AML-193 (cell line): ENCODE measurements at places on chromosomes 7 and 10.
A peak's percentile ranks its signal among the peaks of the same experiment; 100 is the strongest.

DNA sequence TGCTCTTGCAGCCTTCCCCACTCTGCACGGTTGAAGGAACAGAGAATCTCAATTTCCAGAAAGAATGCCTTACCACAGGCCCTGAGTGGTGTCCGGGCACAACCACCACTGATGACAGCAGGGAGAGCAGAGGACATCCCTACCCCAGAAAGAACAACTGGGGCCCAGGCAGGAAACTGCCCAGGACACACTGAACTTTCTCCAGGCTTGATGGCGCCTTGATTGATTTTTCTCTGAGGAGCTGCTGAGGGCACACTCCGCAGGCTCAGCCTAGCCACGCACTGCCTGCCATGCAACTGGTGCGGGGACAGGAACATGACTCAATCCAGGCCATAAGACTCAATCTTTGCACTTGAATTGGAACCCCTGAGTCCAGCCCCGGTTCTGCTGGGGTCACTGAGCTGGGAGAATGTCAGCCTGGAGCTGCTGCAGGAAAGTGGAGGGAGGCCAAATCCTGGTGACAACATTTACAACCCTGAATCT is 5.9 kb downstream of the AKR1B1 start:
- DNase-seq: no peak

DNA sequence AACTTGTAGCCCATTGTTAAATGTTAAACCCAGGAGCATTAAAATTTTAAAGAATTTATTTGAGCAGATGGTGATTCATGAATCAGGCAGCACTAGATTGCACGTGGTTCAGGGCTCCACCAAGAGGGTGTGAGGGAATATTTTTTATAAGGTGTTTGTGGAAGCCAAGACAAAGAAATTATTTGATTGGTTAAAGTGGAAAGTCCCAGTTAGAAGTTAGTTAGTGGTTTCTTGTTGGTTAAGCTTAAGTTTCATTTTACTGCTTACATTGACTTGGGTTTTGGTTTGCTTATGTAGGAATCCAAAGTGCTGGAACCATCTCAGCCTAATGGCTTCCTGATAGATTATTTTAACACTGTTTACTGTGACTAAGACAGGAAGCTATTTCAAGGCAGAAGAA is 906.2 kb downstream of the LRMDA start:
- DNase-seq: no peak

GRCh38 chr10:93379731-93380575 is 102.2 kb downstream of the MYOF start:
- no peak for DNase-seq

DNA sequence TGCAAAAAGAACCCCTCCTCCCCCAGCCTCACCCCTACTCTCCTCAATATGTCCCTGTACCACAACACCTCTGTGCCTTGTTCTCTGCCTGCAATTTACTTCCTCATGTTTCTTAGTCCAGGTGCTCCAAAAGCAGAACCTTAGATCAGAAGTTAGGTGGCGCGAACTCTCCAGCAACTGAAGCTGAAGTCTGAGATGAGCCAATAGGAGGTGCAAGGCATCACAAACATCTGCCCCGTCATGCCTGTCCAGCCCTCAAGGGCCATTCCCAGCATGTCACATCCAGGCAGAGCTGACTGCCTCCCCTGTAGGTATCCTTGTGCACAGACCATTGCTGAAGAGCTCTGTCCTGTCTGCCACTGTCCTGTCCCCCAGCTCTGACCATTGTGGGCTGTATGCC is 508.8 kb downstream of the GRID1 start:
- DNase-seq: no peak

DNA sequence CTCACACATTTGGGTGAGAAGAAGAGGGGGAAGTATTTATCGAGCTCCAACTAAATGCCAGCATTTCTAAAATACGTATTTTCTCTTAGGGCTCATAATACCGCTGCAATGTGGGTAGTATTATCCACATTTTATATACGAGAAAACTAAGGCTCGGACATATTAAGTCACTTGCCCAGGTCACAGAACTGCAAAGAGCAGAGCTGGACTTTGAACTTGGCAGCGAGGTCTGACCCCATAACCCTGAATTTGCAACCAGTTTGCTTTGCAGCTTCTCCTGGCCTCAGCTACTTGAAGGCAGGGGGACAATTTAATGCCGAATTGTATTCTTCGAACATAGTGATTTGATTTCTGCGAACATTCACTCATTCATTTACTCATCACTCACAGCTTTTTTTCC is 7.2 kb downstream of the ABLIM1 start:
- DNase-seq: no peak

DNA sequence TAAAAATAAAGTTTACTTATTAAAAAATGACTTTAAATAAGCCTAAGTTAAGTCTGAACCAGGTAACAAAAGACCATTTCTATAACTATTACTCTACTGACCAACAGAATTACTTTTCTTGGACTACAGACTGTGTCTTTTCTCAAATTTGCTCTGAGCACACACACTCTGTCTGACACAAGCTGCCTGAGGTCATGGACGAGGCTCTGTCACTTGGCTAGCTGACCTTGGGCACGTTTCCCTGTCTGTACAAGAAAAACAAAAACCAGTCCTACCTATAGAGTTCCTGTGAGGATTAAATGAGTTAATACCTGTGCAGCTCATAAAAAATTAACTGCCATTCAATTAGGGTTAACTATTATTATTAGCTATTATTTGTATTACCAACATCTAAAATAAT is 22.9 kb downstream of the ATE1 start:
- no peak for DNase-seq

GRCh38 chr10:127146661-127147060 is 49.7 kb downstream of the INSYN2A start:
- DNase-seq: no peak

- DNase-seq: no peak
These were observed 700.7 kb upstream of the FZD8 start for GRCh38 chr10:36342781-36343180.

DNA sequence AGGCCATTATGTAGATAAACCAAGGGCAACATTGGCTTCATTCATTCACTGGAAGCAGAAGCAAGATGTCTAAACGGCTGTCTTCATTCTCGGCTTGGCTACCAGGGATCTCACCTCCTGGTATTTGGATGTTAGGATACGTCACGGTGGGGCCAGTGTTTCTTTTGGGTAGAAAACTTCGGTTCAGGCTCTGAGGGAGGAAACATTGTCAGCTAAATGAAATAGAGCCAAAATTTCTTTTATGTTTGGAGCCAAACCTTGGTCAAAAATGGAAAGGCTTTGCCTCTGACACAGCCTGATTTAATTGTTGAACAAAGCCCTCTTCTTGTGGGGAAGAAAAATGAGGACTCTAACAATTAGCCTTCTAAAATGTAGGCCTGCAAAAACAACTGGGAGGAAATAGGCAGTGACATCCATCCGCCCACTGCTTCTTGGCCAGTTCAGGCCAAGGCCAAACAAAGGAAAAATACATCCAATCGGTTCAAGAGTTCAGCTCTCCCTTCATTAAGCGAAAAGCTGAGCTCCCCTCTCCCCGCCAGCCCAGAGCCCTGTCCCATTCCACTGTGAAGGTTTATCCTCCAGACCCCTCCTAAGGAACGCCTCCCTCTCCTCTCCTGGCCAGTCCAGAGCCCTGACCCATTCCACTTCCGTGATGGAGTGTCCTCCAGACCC is 44.4 kb downstream of the PFKFB3 start:
- no peak for DNase-seq

DNA sequence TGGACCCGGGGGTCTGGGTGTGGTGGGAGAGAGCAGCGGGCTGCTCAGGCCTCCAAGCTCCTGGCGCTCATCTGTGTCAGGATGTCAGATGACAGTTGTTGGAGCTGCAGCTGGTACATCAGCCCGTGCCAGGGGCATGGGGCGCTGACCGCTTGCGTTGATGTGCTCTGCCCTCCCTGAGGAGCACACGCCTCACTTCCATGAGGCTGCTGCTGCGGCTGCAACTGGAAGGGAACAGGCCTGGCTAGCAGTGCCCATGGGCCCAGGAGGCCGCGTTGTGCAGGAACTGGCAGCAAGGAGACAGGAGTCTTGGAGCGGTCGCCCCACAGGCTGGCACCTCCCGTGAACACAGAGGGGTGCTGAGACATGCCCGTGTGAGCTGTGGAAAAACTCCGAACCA is 361.3 kb upstream of the MKI67 start:
- DNase-seq: no peak

DNA sequence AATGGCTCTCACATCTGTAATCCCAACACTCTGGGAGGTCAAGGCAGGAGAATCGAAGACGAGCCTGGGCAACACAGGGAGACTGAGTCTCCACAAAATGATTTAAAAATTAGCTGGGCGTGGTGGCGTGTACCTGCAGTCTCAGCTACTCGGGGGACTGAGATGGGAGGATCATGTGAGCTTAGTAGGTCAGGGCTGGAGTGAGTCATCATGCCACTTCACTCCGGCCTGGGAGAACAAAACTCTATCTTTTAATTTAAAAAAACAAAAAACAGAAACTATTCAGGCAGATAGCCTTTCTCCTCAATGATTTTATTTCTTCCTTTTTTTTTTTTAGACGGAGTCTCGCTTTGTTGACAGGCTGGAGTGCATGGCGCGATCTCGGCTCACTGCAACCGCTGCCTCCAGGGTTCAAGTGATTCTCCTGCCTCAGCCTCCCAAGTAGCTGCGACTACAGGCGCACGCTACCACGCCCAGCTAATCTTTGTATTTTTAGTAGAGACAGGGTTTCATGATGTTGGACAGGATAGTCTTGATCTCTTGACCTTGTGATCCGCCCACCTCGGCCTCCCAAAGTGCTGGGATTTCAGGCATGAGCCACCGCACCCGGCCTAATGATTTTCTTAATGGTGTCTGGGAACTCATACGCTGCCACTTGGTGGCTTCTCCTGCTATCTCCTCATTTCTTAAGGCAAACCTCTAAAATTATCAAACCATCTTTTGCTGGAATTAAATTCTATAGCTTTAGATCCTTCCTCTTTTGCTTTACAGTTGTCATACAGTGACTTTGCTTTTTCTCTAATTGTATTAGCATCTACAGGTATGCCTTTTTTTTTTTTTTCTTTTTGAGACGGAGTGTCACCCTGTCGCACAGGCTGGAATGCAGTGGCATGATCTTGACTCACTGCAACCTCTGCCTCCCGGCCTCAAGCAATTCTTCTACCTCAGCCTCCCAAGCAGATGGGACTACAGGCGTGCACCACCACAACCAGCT is 22.9 kb downstream of the SRPK2 start:
- DNase-seq: no peak

GRCh38 chr7:67484244-67484751 is 487.7 kb downstream of the TYW1 start:
- DNase-seq: peak; percentile 21

DNA sequence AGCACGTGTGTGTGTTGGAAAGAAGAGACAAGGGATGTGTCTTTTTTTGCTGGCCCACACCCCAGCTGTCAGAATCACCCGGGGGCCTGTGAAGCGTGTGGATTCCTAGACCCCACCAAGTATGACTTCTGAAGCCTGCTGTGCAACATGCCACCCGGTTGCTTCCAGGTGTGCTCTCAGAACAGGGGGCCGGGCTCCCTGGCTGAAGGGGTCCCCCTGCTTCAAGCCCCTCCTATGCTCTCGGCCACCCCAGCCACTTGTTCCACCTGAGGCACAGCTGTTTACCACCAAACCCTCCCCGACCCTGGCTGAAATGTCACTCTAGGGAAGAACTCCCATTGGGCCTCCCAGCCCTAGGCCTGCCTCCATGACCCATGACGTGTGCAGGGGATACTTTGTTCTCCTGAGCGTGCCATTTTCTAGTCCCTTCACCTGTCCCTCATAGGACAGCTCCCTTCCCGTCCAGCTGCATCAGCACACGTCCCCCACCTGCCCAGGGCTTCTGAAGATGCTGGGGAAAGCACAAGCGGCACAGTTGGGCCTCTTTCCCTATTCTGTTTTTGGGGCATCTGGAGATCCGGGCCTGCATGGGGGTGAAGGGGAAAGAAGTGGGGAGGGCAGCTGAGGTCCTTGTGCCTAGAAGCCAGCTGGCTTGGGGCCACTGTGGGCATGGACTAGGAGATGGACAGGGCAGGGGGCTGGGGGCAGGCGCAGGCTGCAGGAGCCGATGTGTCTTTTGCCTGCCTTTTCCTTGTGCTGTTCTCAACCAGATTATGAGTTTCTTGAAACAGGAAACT is 33.3 kb downstream of the CRHR2 start:
- no peak for DNase-seq

- no peak for DNase-seq
These were observed 59.8 kb downstream of the RAMP3 start for GRCh38 chr7:45217358-45217757.

GRCh38 chr10:68348265-68348741 is 15.6 kb upstream of the PBLD start:
- DNase-seq: peak; percentile 36

DNA sequence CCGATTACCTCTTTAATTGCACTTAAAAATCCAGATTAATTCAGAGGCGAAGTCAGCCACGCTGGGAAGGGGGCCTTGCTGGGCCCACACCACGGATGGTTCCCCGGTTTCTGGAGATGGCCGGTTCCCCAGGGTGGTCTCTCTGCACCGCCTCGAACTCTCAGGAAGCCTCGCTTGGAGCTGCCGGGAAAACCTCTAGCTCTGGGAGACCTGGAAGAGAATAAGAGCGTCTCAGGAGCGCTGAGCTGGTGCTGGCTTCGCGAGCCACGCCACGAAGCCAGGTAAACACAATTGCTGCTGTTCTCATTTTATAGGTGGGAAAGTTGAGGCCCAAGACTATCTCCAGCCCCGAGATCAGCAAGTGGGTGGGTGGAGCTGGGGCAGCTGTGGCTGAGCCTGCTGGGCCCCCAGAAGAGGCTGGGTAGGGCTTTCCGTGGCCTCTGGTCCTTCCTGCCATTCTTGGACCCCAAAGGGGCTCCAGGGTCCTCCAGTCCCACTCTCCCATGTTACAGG is 110.4 kb downstream of the MICALL2 start:
- no peak for DNase-seq

GRCh38 chr10:61904733-61905725 is 3.5 kb downstream of the ARID5B start:
- DNase-seq: peak; percentile 9

DNA sequence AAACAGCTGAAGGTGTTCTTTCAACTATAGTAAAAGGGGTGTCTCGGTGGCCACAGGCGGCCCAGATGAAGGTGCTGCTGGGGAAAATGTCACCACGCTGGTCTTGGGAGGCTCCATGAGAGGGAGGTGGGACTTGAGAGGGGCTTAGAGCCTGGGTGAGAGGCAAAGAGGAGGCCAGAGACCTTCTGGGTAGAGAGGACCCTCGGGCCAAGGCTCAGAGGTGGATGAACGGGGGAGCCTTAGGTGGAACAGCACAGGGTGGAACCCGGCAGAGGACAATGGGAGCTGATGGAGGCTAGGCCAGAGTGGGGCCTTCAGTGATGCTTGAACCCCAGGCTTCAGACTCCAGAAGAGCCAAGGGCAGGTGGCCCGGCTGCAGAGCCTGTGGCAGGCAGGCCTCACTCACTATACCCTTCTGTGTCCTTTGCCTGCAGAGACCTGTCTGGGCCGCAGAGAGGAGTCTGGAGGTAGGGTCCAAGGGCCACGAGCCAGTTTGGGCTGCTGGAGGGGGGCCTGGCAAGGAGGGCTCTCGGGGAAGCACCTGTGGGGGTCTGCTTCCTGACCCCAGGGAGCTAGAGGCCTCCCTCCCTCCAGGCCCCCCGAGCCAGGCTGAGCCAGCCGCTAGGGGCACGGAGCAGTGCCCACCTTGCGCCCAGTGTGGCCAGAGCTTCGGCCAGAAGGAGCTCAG is 32.1 kb downstream of the ZNF783 start:
- no peak for DNase-seq

- DNase-seq: no peak
These were observed 77.6 kb downstream of the BICC1 start for GRCh38 chr10:58590152-58590840.

- no peak for DNase-seq
These were observed 1028.7 kb downstream of the XPNPEP1 start for GRCh38 chr10:108894402-108895301.
